ENCODE measurements at places on chromosomes 4 and X. TPM values are rescaled to one million over a fixed set of nuclear protein-coding genes. Genes with fewer than 3 reads are reported as not detected.
A peak's percentile ranks its signal among the peaks of the same experiment; 100 is the strongest.

Gene TIGD4
- 3.9 TPM for total RNA-seq

Gene IBSP
- total RNA-seq: 3.6 TPM

GRCh38 chrX:117957128-117957527, 159.5 kb downstream of the KLHL13 start:
- no peak for DNase-seq

DNA sequence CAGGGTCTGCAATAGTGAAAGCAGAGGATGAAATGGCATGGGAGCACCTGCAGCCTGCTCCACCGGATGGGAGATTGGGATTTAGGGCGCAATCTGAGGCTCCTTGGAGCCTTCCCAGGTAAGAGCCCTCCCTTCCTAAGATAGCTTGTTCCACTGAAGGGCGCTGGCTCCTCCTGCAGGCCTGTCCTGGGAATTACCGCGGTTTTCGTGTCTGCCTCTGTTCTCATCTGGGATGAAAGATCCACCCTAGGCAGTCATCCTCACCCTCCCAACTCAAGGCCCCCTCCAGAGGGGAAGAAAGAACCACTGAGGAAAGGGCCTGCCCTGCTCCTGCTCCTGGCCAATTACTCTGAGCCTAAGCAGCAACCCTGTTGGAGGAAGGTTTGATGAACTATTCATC, 547.5 kb downstream of the SMARCA1 start:
- peak; percentile 31 for DNase-seq

Measured in umbilical cord (tissue), 2 donors.